ENCODE measurements at places on chromosomes 7 and 10.
A peak's percentile ranks its signal among the peaks of the same experiment; 100 is the strongest.

DNA sequence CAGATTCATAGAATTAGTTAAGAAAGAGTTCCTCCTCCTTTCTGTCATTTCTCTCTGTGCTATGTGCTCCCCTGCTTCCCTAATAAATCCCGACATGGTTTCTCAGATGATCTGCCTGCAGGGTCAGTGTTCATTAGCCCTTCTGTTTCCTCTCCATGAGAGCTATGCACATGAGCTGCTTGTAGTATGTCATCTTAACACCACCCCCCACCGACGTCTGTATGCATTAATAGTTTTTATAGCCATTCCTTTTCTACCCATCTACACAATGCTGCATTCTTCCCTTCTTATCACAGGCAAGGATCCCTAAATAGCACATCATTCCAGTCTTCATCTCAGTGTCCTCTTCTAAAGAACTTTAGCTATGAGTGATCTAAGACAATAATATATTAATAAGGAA is 809.1 kb downstream of the ANKRD7 start:
- no peak for DNase-seq

GRCh38 chr7:137965942-137966640 is 35.8 kb downstream of the CREB3L2 start:
- DNase-seq = no peak

GRCh38 chr7:21412957-21413356 is 14.9 kb upstream of the SP4 start:
- DNase-seq = no peak

GRCh38 chr7:117110480-117111315 is 157.4 kb downstream of the ST7 start:
- DNase-seq = peak; percentile 25

GRCh38 chr10:12103802-12104201 is 25.7 kb upstream of the SEC61A2 start:
- DNase-seq = no peak

GRCh38 chr10:111281516-111281915 is 204.7 kb downstream of the ADRA2A start:
- DNase-seq = no peak

GRCh38 chr10:65496541-65496940 is 1429.3 kb upstream of the LRRTM3 start:
- no peak for DNase-seq

Data from stimulated activated CD4-positive, alpha-beta T cell treated with anti-CD3 and anti-CD28 coated beads, Interleukin-2, amount 100 ng/mL, for 48 hours (primary cell).